Effector CD8-positive, alpha-beta T cell (primary cell): ENCODE measurements at places on chromosomes 3 and 15.

GRCh38 chr3:14698601-14699244 is 23.8 kb downstream of the C3orf20 start:
- DNase-seq = no peak

DNA sequence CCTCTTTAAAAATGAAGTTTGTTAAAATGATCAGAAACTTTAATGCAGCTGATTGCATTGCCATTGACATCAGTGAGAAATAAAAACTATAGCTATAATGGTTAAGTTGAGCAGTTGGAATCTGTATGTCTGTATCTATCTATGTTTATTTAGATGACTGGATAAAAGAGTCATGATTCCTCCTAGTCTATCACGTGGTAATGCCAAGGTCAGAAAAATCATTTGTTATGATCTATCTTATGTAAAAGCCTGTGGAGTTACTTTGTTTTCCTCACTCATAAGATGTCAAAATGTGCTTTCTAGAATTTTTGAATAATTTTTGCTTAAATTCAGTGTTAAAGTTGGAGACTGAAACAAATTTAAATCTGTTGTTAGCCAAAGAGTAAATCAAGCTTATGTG is 63.3 kb downstream of the MBNL1 start:
- no peak for DNase-seq

GRCh38 chr3:178671791-178672190 is 135.6 kb downstream of the KCNMB2 start:
- DNase-seq = no peak

GRCh38 chr3:178568155-178568731 is 32.0 kb downstream of the KCNMB2 start:
- no peak for DNase-seq

GRCh38 chr3:33170531-33170930 is 48.1 kb downstream of the SUSD5 start:
- no peak for DNase-seq

GRCh38 chr15:43105077-43105736 is 631 bp downstream of the UBR1 start:
- no peak for DNase-seq

GRCh38 chr15:84594617-84595290 is 6.1 kb upstream of the ZSCAN2 start:
- no peak for DNase-seq
